AML-193 (cell line): ENCODE measurements at places on chromosomes 3 and 15.

DNA sequence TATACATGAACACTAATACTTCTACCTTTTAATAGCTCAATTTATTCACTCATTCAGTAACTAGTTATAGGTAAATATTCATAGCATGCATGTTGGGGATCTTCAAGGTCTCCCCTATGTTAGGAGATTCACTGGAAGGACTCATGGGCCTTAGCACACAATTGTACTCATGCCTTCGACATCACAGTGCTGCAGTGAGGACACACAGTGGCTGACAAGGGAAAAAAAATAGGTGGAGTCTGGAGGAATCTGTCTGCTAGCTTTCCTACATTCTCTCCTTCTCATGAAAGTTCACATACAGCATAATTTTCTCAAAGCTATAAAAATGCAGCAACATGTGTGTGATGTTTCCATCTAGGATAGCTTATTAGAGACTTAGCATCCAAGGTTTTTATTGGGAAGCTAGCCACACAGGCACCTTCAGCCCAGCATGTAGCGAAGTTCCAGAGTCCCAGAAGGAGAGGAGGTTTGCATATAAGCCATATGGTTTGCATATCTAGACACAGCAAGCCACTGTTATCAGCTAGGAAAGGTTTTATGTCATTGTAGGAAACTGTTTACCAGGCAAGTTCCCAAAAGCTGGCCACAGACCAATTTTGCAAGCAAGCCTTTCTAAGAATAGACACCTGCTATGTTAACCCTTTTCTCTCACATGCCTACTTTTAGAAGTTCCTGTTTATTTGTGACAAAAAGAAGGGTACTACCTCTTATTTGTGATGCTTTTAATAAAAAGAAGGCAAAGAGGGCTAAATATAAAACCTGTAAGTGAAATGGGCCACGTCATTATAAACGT, 46.4 kb downstream of the MORC1 start:
- DNase-seq: no peak

GRCh38 chr3:135272026-135272669, 477.1 kb downstream of the EPHB1 start:
- no peak for DNase-seq

GRCh38 chr3:154967090-154967489, 113.0 kb upstream of the MME start:
- no peak for DNase-seq

DNA sequence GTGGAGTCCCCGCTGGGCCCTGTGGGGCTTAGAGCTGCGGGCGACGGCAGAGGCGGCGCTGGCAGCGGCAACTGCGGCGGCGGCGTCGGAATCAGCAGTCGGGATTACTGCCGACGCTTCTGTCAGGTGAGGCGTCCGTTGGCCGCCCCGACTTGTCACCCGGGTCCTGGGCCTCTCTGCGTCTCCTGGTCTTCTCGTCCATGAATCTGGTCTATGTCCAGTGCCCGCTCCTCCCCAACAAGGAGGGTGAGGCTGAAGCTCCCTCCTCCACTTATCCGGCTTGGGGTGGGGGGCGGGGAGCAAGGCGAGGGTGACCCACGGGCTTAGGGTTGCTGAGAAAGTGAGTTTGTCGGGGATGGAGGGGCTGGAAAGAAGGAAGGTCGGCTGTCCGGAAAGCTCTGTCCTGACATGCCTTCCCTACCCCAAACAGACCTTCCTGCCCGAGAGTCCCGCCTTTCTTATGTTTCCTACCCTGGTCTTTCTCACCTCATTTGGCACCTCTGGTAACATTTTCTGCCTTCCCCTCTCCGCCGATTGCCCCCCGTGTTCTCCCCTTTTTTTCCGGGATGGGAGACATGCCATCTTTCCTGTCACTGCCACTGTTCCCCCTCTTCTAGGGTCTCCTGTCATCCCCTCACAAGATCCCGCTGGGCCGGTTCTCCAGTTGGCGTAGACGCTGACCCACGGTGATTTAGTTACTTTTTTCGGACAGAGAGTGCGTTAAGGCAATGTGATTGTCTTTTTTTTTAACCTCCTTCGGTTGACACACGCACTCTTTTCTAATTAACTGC, 520 bp downstream of the ZNF654 start:
- no peak for DNase-seq

DNA sequence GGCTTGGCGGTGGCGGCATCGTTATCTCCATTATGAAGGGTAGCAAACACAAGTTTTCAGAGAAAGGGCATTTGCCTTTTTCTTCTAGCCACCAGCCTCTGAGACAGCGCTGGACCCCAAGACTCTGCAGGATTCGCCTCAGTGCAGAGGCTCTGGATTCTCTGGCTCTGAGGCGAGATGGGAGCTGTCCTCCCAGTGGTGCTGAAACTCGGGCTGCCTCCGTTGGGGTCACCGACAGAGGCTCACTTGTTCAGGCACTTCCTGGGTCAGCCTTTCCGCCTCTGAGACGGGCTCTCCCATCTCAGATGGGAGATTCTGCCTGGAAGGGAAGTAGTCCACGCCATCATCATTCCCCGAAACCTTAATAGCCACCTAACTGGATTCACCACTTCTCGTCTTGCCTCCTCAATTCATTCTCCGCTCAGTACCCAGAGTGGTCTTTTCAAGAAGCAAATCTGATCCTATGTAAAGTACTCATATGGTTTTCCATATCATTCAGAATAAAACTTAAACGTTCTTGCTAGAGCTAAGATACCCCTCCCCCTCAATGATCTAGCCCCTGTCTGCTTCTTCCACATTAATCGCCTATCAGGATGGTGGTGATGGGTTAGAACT, 76.9 kb downstream of the RHCG start:
- peak; percentile 38 for DNase-seq

DNA sequence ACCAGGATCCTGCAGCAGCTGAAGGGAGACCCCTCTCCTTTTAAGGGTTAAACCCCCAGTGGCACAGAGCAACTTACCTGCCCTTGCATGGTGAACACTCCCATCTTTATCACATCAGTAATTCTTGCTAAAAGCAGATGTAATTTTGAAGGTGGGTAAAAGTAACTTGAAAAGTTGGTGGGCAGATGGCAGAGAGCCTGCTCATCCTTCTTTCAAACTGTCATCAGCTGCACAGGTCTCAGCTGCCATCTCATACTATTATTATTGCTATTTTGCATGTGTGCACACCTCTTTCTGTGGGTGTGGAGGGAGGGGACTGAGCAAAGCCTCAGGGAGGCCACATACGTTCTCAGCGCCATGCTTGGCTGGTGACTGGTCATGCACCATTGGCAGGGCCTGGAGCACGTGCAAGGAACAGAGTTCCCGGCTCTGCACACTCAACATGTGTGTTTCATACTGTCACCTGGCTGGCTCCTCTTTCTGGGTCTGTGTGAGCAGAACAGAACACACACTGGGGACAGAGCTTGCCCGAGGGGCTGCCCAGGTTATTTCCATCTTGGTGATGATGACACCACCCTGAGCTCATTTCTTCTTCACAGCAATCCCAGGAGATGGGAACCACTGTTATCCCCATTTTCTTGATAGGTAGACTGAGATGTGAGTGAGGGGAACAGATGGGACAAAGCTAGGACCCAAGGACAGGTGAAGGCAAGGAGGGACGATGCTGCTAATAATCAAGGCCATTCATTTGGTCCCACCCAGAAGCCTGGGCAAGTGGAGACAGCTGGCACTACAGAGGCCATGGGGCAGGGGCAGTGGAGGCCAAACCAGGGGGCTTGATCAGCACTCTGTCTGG, 95.8 kb upstream of the KLF13 start:
- no peak for DNase-seq

DNA sequence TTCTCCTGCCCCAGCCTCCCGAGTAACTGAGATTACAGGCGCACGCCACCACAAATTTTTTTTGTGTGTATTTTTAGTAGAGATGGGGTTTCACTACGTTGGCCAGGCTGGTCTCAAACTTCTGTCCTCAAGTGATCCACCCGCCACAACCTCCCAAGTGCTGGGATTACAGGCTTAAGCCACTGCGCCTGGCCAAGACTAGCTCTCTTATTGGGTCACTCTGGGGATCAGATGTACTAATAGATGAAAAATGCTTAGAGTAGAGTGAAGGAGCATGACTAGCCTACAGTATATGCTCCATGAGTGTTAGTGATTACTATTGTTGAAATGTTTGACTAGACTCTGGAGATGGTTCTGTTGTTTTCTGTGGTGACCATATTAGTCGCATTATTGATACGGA, 21.8 kb downstream of the RARB start:
- no peak for DNase-seq

GRCh38 chr15:71891026-71891425, 80.7 kb downstream of the NR2E3 start:
- DNase-seq: no peak

GRCh38 chr3:194079702-194080172, 56.2 kb upstream of the HES1 start:
- no peak for DNase-seq

DNA sequence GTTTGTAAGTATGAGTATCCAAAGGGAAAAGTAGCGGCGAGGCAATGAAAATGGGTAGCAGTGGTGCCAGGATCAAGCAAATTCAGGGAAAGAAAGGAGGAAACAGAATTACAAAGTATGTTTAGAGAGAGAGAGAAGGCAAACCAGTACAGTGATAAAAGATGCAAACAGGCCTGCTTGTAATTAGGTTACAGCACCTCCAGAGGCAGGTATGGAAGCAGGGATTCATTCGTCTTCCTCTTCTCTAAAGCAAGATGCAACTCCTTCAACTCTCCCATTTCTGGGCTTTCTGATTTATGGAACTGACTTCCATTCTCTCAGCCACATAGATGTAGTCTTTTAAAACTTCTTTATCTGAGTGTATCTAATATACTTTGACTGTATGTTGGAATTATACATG, 68.0 kb downstream of the CRYBG3 start:
- DNase-seq: no peak

- no peak for DNase-seq
Measured at GRCh38 chr3:64351713-64352638, 126.7 kb upstream of the PRICKLE2 start.

GRCh38 chr3:123688241-123688747, 103.4 kb upstream of the HACD2 start:
- DNase-seq: no peak

DNA sequence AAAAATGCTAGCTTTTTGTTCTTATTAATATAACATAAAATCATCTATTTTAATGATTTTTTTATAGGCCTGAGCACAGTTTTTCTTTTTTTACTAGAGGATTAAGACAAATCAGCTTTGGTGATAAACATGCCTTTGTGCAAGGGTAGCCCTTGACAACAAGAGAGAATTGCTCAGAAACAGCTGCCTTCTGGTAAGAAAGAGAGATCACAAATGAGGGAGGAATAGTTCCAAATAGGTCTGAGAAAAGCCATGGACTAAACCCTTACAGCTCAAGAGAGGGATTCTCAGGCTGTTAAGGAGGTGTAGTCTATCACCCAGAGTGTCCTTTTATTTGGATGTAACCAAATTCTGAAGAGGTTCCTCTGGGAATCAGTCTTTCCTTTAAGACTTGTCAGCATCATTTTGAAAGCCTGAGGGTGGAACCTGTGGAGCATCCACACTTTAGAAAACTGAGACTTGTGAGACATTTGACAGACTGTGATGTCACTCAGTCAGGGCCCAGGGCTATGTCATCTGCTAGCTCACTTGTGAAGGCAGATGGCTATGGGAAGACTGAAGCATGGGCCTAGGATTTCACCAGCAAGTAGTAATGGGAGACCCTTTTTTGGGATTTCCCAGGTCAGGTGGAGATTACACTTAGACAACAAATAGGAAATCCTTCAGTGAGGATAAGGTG, 102.9 kb upstream of the KCNAB1 start:
- DNase-seq: no peak

DNA sequence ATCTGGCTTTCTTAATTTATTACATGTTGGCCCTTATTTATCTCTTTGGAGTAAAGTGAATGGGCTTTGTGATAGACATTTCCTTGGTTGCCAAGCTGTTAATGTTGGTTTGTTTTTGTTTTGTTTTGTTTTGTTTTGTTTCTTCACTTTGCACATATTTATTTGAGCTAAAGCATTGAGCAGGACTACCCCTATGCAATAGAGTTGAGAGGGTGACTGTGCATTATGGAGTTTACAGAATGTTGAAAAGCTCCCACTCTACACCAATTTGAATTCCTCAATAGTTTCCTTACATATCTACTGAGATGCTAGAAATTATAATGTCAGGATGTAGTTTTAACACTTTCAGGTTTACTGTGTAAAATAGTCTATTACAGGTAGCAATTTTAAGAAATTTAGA, 462.8 kb upstream of the CBLB start:
- DNase-seq: no peak

- DNase-seq: peak; percentile 71
Measured at GRCh38 chr15:64895285-64896065, 16.2 kb upstream of the ANKDD1A start.

- no peak for DNase-seq
Measured at GRCh38 chr15:88479169-88479568, 11.7 kb downstream of the MRPS11 start.

DNA sequence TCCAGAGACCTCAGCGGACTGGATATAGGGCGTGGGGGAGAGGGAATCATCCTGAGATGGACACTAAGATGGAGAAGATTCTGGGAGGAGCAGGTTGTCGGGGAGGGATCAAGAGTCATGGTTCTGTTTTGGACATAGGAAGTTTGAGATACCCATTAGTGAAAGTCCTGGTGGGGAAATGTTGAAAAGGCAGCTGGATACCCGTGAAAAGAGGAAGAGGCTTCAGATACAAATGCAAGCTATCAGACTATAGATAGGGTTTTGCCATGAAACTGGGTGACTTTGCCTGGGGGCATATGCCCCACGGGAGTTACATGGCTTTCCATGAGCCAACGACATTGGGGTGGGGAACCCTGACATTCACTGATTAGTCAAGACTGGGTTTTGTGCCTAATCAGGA, 1.1 kb upstream of the GPR62 start:
- peak; percentile 86 for DNase-seq

DNA sequence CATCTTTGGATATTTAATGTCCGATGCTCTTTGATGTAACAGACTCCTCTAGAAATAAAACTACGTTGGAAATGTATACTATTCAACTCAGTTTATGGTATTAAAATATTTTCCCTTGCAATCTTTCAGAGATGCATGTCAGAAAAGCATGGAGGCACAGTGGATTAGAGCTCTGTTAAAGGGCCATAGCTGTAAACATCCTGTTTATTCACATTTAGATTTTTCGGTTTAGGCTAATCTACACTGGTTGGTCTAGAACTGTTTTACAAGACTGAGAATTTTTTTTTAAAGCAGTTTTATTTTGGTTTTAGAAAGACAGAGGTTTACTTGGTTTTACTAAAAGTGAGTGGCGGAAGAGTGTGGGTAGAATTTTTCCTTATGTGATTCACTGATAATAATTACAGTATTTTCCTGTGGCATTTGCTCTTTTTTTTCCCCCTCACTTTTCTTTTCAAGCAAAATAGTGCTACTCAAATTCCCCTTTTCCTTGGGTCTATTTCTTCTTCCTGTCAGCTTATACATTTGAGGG, 132.1 kb downstream of the IL1RAP start:
- DNase-seq: no peak

GRCh38 chr15:42160136-42160535, 3.7 kb upstream of the PLA2G4F start:
- DNase-seq: no peak
